MG63 (cell line): ENCODE measurements at places on chromosomes 12 and 14. TPM values are rescaled to one million over a fixed set of nuclear protein-coding genes. Genes with fewer than 3 reads are reported as not detected.
A peak's percentile ranks its signal among the peaks of the same experiment; 100 is the strongest.

NXPH4 gene
- 1.2 TPM in 1 of 2 replicates, not detected in the other for total RNA-seq

GRCh38 chr14:103123634-103124500 lies 606 bp downstream of the TNFAIP2 start:
- peak; percentile 55 for DNase-seq

- peak; percentile 52 for DNase-seq
These were observed 60.6 kb downstream of the FBXL14 start for GRCh38 chr12:1533602-1534304.

DNA sequence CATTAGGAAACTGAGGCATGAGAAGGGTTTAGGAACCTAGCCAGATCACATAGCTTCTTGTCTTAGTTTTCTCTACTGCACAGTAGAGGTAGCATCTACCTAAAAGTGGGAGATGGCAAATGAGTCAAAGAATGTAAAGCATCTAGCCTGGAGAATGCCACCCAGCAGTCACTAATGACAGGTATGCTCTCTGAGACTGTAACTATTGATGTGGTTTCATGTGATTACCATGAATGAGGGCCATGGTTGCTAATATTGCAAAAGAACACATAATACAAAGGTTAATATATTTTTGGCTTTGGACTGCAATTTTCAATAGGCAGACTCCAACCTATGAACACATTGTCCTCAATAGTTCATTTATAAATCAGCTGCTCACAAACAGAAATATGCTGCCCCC lies 389.9 kb downstream of the GRIN2B start:
- no peak for DNase-seq

GRCh38 chr12:30622509-30622908 lies 73.2 kb downstream of the IPO8 start:
- DNase-seq, result peak; percentile 40

- no peak for DNase-seq
These were observed 23.0 kb upstream of the HECTD1 start for GRCh38 chr14:31230573-31230958.

DNA sequence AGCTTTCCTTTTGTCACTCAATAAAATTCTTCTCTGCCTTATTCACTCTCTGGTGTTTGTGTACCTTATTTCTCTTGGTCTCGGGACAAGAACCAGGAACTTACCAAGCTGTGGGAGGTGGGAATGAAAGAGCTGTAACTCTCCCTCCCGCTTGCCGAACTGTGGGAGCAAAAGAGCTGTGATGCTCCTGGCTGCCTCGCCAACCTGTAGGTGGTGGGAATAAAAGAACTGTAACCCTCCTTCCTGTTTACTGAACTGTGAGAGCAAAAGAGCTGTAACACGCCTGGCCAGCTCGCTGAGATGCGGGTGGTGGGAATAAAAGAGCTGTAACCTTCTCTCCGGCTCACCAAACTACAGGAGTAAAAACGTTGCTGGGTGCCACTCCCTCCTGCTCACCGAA lies 314.1 kb upstream of the LRIG3 start:
- no peak for DNase-seq

TMPRSS12 gene
- total RNA-seq, result not detected in 2 replicates

- DNase-seq, result peak; percentile 71
These were observed 80.0 kb upstream of the EGLN3 start for GRCh38 chr14:34030864-34031263.

DNA sequence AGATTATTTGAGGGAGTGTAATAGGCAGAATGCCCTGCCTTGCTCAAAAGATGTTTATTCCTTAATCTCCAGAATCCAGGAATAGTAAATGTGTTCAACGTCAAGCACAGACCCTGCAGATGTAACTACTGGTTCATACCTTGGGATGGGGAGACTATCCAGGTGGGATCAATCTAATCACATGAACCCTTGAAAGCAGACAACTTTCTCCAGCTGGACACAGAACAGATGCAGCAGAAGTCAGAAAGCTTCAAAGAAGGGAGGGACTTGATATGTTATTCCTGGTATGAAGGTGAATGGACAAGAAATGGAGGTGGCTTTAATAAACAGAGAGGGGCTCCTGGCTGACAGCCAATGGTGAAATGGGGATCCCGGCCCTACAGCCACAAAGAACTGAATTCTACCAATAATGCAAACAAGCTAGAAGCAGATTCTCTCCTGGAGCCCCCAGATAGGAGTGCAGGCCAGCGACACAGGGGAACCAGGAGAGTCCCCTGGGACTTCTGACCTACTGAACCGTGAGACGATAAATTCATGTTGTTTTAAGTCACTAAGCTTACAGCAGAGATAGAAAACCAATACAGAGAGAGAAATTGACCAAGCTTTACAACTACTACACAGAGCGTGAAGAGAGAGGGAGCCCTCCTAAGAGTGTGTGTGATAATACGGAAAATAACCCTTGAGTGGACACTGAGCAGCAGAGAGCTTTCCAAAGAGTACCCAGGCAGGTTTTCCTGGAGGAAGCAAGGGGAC lies 133.5 kb upstream of the TMEM132C start:
- DNase-seq, result no peak

DNA sequence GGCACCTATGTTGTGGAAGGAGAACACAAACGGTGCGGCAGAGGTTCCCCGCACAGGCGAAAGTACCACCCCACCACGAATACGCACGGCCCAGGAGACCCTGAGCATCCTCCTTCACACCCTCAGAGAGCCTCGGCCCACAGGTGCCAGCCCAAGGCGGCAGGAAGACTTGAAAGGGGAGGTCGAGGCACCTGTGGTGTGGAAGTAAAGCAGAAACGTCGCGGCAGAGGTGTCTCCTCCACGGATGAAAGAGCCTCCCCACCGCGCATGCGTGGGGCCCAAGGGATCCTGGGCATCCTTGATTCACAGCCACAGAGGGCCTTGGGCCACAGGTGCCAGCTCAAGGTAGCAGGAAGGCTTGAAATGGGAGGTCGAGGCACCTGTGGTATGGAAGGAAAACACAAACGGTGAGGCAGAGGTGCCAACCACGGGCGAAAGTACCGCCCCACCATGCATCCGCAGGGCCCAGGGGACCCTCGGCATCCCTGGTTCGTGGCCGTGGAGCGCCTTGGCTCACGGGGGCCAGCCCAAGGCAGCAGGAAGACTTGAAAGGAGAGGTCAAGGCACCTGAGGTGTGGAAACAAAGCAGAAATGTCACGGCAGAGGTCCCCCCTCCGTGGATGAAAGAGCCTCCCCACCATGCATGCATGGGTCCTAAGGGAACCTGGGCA lies 380.1 kb downstream of the ALG10 start:
- no peak for DNase-seq

- no peak for DNase-seq
These were observed 17.7 kb upstream of the SLC38A2 start for GRCh38 chr12:46390304-46390703.

DNA sequence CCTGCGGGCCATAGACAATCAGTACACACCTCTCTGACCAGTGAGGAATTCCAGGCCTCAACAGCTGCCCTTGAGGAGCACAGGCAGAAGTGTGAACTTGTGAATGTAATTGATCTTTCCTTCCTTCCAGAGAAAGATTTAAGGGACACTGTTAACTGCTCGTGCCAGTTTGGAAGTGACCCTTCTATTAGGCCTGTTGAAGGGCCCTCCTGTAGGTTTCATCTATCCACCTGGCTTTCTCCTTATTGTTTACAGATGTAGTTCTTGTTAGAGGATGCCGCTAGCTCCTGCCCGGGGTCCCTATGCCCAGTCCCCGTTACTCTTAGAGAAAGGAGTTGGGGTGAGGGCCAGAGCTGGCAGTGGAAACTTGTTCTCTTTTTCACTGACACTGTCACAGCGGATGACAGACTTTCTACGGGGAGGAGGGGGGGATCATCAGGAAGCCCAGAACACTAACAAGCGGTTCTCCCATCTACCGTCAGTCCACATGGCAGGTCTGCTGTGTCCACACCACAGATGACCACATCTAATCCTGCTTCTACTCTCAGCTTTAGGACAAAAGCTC lies 42.6 kb downstream of the SH2B3 start:
- no peak for DNase-seq

DNA sequence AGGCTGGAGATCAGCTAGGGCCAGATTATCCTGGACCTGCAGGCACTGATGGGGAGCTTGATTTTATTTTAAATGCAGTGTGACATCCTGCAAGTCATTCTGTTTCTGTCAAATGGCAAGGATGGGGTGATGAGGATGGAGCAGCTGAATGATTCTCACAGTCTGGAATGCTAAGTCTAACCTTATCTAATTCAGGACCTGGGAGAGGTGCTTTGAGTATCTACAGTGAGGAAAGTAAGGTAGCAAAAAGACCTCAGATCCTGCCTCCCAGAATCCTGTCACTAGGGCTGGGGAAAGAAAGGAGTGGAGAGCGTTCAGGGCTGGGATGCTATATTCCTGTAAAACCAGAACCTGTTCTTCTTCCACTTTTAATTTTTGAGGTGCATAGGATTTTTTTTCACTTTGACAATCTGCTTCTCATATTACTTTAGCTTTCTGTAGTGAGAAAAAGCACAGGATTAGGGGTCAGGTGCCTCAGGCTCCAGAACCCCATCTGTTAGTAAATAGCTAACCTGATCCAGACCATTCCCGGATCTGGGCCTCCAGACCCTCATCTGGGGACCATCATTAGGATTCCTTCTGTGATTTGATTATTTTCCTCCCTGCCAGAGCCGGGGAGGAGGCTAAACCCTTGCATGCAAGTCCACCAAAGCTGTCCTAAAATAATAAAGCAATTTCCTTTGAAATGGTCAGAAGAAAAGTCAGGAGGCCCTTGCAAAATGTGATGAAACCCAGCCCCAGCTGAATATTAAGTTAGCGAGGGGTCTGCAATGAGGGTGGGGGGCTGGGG lies 54.7 kb downstream of the ASCL1 start:
- no peak for DNase-seq

GRCh38 chr12:111448846-111449790 lies 43.4 kb downstream of the SH2B3 start:
- no peak for DNase-seq

SLC35E3 gene
- total RNA-seq, result 0.99 and 2.2 TPM in 2 replicates

- no peak for DNase-seq
These were observed 17.8 kb downstream of the HAL start for GRCh38 chr12:95978351-95978750.

CNIH1 gene
- total RNA-seq, result 124 and 135 TPM in 2 replicates

- DNase-seq, result no peak
These were observed at the start of gene RIPK3 for GRCh38 chr14:24339284-24340151. Gene RIPK3, minus strand, starts transcription at chr14:24339991. Its CDS starts 165 bp downstream, at chr14:24339826.

DNA sequence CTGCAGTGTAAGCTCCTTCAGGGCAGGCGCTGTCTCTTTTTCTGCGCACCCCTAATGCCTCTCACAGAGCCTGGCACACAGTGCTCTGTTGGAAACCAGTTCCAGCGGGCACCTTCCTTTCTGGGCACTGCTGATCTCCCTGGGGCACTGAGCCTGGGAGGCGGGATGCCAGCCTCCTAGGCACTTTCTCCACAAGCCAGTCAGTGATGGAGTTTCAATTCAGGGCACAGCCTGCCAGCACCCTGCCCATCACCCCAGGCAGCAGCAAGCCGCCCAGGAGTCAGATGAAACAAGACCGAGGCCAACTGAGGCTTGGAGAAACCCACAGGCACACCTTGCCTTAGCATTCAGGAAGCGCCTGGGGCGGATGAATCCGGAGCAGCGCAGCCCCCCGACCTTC lies 5.7 kb upstream of the CTDSP2 start:
- no peak for DNase-seq

MDP1 gene
- 2.5 and 4.5 TPM in 2 replicates for total RNA-seq

- peak; percentile 84 for DNase-seq
These were observed 728 bp upstream of the STON2 start for GRCh38 chr14:81400852-81401251.

ASCL1 gene
- total RNA-seq, result not detected in 2 replicates

KRT77 gene
- not detected in 2 replicates for total RNA-seq

GRCh38 chr12:108102363-108102762 lies 26.7 kb upstream of the WSCD2 start:
- no peak for DNase-seq
